NAMALWA (cell line): ENCODE measurements at places on chromosomes 6 and 20.

- DNase-seq: no peak
Measured at GRCh38 chr20:3071610-3072529, at the start of gene OXT. Gene OXT (plus strand): TSS chr20:3071620. CDS start chr20:3071656, 36 bp downstream.

DNA sequence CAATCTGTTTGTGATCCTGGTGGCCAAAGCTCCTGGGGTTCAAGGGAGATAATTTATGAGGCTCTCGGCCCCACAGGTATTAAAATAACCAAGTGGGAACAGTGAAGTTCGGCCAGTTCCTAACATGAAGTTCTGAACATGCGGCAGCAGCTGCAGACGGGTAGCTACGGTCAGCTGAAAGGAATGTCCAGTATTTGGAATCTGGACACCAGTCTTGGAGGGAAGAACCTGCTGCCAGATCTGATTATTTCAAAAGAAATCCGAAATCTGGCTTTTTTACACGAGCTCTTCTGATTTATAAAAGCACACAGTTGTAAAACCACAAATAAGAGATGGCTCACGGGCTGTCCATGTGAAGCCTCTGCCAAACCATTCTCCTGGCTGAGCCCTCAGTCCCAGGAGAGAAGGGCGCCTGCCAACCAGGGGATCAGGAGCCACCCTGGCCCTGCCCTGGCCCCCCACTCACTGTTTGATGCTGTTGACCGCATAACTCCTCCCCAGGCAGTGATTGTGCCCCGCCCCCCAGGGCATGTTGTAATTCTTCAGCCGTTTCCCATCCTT lies 28.2 kb upstream of the KCNB1 start:
- DNase-seq: no peak

DNA sequence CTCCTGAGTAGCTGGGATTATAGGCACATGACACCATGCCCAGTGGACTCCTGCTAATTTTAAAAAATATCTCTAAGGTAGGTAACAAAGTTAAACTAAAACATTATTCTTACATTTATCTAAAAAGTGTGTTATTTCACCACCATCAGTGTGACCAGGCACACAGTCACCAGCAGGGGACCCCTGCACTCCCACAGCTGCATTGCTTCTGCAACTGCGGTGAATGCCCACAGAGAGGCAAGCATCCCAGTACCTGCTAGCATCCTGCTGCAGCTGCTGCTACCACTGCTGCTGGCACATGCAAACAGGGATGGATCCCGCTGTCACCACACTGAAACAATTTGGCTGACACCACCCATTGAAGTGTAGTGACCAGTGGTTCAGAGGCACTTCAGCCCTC lies 21.9 kb upstream of the EPB41L2 start:
- no peak for DNase-seq

GRCh38 chr6:133959667-133960368 lies 6.8 kb downstream of the TBPL1 start:
- DNase-seq: no peak

DNA sequence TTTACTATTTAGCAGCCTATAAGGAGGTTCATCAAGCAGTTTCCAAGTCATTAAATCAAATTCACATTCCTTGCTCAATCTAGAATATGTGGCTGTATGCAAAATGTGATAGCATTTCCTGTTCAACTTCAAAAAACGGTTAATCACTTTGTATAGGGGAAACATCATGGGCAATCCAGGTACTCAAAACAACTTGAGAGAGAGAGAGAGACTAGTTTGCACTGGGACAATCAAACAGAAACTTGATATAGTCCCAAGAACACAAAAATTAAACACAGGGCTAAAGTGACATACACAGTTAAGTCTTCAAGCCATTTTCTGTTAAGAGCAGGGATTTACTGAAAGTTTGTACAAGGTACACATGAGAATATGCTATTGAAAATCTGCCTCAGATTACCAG lies 7.4 kb downstream of the CPNE1 start:
- DNase-seq: no peak

DNA sequence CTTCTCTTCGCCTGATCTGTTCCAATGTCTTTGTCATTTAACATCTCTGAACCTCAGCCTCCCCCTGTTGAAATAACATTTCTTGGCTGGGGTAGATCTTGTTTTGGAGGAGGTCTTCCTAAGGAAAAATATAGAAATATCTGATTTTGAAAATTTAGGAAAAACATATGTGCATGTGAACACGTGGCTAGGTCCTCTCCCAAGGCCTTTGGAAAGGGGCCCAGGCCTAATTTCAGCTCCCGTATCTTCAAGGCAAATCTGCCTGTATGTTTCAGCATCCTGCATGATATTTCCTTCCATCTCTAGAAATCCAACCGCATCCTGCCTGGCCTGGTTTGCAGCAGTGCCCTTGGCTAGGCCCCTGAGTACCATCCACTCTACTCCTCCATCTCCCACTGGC lies 261.2 kb downstream of the PHACTR1 start:
- no peak for DNase-seq

DNA sequence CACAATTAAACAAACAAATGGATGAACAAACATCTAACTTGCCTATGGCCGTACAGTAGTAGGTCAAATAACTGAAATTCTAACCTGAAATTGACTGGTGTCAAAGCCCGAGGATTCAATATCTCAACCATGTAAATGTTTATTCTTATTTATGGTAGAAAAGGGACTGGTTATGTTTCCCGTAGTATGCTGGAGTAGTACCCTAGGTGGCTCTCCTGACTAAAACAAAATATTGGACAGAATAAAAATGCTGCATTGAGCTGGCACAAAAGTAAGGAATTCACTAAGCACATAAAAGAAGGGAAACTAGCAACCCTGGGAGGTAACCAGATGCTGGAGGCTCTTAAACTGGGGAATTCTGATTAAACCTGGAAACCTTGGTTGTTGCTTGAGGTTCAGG lies 117.1 kb upstream of the PREP start:
- no peak for DNase-seq

GRCh38 chr6:148218542-148219258 lies 123.9 kb upstream of the SASH1 start:
- no peak for DNase-seq

- no peak for DNase-seq
Measured at GRCh38 chr6:12709116-12709515, 7.5 kb upstream of the PHACTR1 start.

DNA sequence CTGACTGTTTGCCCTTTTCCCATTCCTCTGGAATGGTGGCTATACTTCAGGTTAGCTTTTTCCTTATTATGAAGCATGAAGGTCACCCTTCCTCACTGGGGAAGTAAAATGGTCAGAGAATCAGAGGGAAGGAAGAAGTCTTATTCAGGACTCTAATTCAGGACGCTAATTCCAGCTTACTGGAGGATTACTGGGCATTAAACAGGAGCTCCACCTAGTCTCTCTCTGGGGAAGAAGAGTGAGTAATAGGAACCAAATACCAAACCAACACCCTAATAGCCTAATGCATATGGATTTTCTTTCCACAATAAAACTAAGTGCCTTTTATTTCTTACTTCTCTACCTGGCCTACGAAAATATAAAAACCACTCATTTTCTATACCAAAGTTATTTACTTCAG lies 10.1 kb downstream of the CRISP1 start:
- DNase-seq: no peak

DNA sequence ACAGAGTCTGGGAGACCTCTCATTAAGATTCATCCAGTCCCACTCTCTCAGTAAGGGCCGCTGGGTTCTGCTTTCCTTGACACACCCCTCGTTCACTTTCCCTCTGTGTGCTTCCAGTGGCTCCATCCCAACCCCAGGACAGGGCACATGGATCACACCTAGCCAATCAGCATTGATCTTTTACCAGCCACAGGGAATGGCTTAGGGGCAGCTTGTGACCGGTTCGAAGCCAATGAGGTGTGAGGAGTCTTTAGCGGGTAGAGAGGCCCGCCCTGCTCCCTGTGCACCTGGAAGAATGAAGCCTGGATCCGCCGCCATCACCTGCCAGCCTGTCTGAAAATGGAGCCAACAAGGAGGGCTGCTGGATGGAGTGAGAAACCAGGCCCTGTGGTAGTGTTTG lies 35.2 kb upstream of the OVOL2 start:
- DNase-seq: no peak

- no peak for DNase-seq
Measured at GRCh38 chr6:109051301-109052017, 43.2 kb downstream of the SESN1 start.

GRCh38 chr6:25732468-25733198 lies 21.9 kb upstream of the SLC17A4 start:
- DNase-seq: no peak

DNA sequence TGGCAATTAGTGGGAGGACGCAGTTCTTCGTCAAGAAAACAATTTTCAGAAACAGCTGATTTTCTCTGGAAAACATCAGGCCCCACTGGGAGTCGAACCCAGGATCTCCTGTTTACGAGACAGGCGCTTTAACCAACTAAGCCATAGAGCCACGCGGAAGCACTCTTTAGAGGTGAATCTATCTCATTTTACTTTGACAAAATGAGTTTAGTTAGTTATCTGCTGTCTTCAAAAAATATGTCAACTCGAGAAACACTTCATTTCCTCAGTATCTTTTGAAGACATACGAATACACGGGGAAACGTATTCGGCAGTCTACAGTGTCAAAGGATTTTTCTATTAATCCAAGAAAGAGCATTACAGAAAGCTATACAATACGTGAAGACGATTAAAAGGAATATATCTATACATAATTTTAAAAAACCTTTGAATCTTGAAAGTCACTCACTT lies 26.7 kb downstream of the GPX6 start:
- DNase-seq: no peak

DNA sequence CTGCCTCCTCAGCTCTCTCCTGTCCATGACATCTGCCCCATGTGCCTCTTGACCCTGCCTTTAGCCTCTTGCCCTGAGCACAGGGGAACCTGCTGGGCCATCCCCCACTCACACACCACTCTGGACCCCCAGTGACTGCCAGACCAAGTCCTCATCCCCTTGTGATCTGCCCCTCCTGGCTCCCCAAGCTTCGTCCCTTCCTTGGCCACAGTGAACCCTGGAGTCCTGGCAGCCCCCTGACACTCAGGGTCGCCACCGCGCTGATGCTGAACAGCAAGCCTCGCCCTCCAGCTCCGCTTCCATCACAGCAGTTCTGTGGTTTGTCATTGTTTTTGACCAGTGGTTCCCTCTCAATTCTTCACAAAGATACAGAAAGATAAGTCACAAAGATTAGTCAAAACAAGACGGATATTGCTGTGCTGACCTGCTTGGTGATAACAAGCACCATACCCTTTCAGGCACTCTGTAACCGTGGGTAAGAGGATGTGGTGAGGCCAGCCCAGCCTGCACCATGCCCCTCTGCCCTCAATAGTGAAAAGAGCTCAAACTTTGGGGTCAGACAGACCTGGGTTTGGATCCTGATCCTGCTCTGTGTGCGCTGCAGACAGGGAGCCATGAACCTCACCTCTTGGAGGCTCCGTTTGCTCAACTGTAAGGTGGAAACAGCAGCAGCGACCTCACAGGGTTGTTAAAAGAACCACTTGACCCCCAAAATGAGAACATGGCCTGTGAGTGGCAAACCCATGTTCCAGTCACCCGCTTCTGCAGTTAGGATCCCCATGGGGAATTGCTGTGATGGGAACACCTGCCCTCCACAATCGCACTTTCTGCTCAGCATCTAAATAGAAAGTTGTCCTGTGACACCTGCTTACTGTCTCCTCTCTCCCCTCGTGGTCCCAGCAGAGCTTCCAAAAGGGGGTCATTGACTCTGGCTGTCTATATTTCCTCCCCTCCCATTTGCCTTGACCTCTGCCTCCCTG lies 114.5 kb downstream of the TOX2 start:
- no peak for DNase-seq

DNA sequence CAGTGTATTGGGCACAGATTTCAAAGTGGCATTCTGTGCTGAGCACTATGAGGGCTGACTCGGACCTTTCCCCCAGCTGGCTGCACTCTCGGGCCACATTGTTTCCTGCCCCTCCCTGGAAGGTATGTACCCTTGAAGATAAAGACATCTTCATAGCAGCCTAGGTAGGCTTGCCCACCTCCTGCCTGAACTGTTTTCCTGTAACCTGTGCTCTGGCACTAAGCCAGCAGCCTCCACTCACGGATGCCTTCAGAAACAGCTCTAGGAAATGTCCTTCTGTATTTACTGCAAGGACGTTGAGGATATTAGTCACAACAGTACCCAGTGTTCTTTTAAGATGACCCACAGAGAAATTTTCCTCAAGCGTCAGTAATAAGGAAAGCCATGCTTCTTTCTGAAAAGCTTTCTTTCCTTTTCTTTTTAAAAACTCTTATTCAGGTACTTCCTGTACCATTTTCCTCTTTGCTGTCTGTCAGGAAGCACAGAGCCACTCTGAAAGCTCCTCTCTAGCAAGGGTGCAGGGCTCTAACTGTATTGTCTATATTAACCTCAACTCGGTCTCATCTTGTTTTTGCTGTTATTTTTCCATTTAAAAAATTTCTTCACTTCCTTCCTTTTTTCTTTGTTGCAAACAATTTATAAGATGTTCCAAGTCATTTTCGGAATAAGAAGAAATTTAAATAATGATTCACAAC lies 43.5 kb downstream of the TTI1 start:
- no peak for DNase-seq

- DNase-seq: no peak
Measured at GRCh38 chr20:51360451-51361201, 181.9 kb downstream of the NFATC2 start.

DNA sequence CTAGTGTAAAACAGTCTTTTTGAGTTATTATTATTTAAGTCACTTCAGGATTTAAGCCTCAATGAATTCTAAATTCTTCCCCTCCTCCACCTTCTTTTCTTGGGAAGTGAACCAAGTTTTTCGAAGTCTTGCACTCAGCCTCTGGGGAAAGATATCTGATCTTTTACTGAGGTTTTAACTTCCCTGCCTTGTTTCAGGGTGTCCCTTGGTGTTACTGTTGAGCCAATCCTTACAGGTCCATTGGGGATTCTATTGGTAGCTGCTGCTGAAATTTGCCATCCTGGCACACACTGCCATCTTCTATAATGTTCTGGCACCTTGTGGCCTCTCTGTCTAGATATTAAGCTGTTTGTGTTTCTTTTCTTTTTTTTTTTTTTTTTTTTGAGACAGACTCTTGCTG lies 31.7 kb downstream of the BEND6 start:
- no peak for DNase-seq

DNA sequence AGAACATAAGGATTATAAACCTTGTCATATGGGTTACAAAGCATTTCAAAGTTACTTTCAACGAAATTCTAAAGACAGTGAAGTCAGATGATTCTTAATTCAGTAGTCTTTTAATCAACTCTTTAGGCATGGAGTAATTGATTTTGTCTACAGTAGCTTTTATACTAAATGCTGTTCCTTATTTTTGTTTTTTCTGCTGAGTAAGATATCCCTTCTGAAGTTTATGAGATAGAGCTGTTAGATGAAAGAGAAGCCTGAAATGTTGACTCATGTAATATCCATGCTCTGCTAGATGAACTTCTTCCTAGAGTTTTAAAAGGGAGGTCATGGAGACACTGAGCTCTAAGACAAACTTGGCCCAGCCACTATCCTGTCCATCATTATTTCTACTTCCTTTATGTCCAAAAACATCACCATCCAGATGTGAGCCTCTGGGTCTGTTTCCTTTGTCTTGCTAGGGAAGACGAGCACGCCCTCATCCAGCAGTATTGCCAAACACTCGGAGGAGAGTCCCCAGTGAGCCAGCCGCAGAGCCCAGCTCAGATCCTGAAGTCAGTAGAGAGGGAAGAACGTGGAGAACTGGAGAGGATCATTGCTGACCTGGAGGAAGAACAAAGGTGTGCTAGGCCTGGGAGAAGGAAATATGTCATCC lies 550.3 kb downstream of the UTRN start:
- DNase-seq: no peak

- DNase-seq: no peak
Measured at GRCh38 chr6:22147921-22148776, 148.7 kb downstream of the PRL start.

- peak; percentile 69 for DNase-seq
Measured at GRCh38 chr20:3753098-3753497, 14.5 kb downstream of the ADISSP start.
